ENCODE measurements at places on chromosomes 6 and 20.
A peak's percentile ranks its signal among the peaks of the same experiment; 100 is the strongest.

DNA sequence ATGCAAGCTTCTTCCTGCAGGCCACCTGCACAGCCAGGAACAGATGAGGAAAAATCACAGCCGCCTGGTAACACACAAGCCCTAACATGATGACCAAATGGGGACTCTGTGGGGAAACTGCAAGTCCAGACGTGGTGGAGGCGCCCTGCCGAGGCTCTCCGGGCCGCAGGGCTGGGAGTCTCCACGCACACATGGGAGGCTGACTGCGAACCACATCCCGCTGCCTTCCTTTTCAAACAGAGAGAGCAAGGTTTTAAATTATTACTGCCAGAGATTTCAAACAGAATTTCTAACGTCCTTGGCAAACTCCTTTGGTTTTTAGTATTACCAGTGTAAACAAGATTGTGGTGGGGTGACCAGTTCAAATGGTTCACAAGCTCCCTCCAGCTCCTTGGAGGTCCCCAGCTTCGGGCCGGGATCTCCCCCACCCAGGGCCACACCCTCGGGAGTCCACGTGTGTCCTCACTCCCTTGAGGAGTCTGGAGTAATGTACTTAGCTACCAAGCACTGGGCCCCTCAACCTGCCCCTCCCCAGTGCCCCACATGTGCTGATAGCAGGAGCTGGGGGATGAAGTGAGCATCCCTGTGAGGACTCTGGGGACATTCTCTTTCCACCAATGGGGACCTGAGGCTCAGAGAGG, 252.7 kb downstream of the TAF4 start:
- ATAC-seq, result peak; percentile 54

- ATAC-seq, result no peak
These were observed 38.5 kb upstream of the OGFRL1 start for GRCh38 chr6:71250099-71250602.

DNA sequence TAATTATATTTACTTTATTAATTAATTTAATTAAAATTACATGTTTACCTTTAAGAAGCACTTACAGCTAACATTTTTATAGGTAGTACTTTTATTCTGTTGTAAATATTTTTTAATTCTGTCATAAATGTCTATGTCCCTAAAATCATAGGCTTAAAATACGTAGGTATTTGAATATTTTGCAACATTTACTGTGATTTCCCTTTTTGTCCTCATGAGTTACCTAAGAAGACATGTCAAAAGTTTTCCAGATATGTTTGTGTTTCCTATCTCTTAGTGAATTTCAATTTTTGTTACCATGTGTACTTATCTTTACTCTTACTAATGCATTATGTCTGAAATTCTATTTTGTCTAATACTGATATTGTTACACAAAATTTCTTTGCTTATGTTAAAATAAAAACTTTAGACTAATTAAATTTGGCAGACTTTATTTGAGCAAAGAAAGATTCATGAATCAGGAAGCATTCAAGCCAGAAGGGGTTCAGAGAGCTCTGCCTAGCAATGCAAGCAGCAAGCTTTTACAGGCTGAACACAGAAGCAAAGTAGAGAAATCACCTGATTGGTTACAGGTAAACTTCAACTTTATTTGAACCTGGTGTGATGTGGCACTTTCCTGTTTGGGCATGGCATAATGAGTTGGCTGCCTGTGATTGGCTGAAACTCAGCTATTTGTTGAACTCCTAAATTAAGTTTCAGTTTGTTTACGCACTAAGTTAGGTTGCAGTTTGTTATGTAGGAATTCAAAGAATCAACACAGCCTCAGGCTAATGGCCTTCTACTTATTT, 123.2 kb upstream of the TMEM170B start:
- peak; percentile 97 for ATAC-seq

DNA sequence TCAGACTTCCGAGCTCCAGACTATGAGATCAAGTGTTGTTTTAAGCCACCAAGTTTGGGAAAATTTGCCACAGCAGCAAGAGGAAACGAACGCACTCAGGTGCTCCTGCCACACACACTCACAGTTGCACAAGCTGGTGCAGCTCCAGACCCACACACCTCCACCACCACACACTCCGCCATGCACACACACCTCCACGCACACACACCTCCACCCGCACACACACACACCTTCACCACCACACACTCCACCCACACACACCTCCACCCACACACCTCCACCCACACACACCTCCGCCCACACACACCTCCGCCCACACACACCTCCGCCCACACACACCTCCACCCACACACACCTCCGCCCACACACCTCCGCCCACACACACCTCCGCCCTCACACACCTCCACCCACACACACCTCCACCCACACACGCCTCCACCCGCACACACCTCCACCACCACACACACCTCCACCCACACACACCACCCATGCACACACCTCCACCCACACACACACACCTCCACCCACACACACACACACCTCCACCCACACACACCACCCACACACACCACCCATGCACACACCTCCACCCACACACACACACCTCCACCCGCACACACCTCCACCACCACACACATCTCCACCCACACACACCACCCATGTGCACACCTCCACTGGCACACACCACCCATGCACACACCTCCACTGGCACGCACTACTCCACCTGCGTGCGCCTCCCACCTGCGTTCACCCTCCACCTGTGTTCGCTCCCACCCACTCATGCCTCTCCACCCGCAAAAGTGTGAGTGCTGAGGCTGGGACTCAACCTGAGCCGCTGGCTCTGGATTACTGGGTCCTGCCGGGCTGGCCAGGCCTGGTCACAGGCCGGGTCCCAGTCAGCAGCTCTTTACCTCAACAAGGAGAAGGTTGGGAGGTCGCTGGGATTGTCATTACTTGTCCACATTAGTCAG, 175.6 kb downstream of the BMP7 start:
- ATAC-seq, result no peak

DNA sequence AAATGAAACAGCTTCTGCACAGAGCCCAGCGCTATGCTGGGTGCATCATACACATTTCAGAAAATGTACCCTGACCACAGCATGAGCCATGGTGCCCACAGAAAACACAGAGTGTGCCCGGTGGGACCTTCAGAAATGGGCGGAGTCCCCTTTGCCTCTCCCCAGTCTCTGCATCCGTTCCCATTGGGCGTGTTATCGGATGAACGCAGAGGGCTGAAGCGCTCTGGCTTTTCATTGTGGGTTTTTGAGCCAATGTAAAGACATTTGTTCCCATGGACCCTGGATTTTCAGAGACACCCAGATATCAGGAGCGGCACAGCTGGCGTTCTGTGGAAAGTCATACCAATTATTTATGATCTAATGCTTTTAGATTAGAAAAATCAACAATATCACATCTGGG, 99.8 kb downstream of the DACT2 start:
- no peak for ATAC-seq

DNA sequence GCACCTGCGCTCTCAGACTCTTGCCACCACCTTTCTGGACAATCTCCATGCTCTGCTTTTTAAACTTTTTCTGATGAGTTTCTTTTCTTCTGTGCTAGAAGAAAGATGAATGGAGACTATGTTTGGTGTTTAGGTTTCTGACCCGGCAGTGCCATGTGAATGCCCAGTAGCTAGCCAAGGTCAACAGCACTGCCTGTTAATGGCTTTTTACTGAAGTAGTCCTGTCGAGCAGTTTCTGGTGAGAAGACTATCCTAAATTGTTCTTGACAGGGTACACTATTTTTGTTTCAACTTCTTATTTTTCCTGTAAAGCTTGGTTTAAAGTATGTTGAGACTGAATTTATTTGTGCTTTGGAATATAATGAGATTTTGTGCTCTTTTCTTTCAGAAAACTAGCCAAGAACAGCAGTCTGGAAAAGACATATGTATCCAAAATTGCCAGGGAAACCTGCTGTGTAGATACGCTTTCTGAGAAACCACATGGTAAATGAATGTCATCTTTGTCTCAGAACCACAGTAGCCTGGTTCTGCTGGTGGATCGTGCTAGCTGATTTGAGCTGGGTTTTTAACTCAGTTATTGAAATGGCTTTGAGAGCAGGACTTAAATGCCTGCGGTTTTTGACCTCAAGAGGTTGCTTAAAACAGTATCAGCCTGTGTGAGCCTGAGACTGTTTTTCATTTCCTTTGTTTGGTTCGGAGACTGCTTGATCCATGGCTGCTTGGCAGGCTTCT, 48.1 kb downstream of the KCNS1 start:
- ATAC-seq, result no peak

DNA sequence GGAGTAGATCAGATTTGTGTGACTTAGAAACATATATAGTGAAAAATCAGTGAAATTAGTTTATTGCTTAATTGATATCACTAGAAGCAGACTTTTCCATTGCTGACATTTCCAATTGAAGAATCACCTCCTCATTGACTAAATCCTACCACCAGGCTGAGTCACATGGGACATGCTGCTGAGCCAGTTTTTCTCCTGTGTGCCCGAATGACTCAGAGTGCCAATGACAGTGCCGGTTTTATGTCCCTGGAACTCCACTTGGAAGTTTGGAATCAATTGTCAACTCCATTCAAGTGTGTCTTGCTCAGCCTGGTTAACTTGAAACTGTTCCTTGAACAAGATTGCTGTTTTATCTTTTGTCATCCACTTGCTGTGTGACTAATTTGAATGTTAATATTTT, 316.1 kb upstream of the PRDM1 start:
- peak; percentile 95 for ATAC-seq

GRCh38 chr6:25223490-25223991, 55.6 kb upstream of the CARMIL1 start:
- ATAC-seq, result peak; percentile 73

- no peak for ATAC-seq
These were observed 56.7 kb upstream of the TOX2 start for GRCh38 chr20:43857932-43858331.

GRCh38 chr6:152206072-152206818, 398.8 kb downstream of the ESR1 start:
- ATAC-seq, result no peak

DNA sequence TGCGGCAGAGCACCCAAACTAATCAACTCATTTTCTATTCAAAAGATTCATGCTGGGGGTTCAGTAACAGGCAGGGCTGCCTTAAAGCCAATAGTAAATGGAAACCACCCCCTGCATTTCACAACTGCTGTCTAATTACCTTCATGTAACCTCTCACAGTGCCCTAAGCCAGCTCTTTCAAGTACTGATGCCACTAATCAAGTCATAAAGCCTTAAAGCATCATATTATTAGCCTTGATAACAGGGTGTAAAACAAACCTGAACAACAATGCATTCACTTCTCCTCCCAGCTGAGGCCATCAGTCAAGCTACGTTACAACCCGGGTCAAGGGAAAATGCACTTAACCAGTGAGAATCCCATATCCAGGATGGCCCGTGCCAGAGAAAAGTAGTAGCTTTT, 33.0 kb downstream of the TRERF1 start:
- ATAC-seq, result no peak

DNA sequence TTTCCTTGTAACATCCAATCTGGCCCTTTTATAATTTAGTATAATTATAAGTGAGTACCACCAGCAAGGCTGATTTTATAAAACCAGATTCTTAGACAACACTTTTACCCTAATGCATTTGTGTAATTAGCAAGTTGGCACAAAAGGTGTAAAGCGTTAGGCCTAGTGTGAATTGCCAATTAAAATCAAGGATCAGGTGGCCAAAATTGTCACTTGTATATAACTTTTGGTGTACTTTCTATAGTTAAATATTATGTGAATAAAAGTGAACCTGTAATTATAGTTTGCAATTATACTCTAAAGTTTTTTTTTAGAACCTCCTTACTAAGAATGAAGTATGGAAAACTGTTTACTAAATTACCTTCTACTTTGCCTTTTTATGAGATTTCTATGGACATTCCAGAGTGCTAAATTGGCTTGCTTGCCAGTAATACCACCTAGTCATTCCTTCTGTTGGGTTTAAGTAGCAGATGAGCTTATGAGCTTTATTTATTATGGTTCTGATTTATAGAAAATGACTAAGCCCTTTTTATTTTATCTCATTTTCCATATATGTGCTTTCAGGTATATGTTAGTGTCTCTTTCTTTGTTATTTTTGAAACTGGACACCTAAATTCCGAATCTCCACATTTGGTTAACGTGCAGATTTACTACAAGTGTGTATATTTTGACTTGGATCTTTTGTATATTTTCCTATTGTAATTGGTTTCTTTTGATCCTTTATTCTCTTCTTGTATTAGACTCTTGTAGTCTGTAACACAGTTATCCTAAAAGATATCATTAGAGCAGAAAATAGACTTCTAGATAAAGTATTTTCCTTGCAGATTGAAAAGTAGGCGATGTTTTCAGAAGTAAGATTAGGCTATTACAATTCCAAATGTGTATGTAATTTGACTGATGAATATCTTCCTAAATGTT, 3.9 kb downstream of the STXBP5 start:
- no peak for ATAC-seq

- ATAC-seq, result no peak
These were observed 127.0 kb downstream of the PACRG start for GRCh38 chr6:162854734-162855191.

DNA sequence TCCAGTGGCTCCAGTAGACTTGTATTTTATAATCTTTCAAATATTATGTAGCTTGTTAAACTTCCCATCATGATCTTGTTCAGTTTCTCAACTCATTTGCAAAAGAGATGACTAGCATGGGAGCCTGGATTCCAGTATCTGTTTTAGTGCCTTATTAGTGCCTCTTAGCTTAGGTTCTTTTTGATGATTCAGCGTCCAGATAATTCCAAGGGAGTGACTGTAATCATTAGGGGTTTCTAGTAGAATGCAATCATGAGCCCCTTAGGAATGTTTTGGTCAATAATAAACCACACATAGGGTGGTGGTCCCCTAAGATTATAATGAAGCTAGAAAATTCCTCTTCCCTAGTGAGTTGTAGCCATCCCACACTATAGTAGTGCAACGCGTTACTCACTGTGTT, 7.0 kb downstream of the CD2AP start:
- ATAC-seq, result peak; percentile 46

DNA sequence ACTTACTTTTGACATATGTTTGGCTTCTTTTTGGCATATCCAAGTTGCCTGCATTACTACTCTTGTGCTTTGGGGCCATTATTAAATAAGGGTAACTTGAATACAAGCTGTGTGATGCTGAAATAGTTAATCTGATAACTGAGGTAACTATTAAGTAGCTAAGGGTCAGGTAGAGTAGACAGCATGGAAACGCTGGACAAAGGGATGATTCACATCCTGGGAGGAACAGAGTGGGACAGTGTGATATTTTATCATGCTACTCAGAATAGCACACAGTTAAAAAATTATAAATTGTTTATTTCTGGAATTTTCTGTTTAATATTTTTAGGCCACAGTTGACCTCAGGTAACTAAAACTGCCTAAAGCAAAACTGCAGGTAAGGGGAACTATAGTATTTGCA, 483.9 kb downstream of the RFPL4B start:
- ATAC-seq, result no peak

All from esophagus mucosa (tissue), 1 donor.